ENCODE measurements at places on chromosomes 7 and 10. TPM values are rescaled to one million over a fixed set of nuclear protein-coding genes. Genes with fewer than 3 reads are reported as not detected.

The SORCS1 gene
- total RNA-seq, result not detected

The TAS2R4 gene
- 0.57 TPM for total RNA-seq

The CFAP43 gene
- 0.21 TPM for total RNA-seq

The TAC1 gene
- 0.13 TPM for total RNA-seq

The GPR85 gene
- not detected for total RNA-seq

The GUSB gene
- 47.4 TPM for total RNA-seq

- no peaks in the 10 kb centered on the region for H3K4me1 ChIP-seq
- DNase-seq, result no peak
- no peak overlapping the region for H3K4me3 ChIP-seq
- no peaks in the 10 kb centered on the region for H3K27me3 ChIP-seq
- H3K27ac ChIP-seq, result no peak overlapping the region
Observed at GRCh38 chr10:12839941-12840611, 161.4 kb downstream of the CCDC3 start.

GRCh38 chr10:69741671-69742355 lies 59.9 kb upstream of the COL13A1 start:
- DNase-seq, result no peak
- H3K4me1 ChIP-seq, result no peaks in the 10 kb centered on the region
- no peaks in the 10 kb centered on the region for H3K36me3 ChIP-seq
- H3K27me3 ChIP-seq, result 0 out of 2 replicates have a peak, but pooled peaks cover 6% of the 10 kb centered on the region
- no peak overlapping the region for H3K4me3 ChIP-seq

- H3K36me3 ChIP-seq, result no peaks in the 10 kb centered on the region
- H3K27ac ChIP-seq, result no peak overlapping the region
- H3K27me3 ChIP-seq, result no peaks in the 10 kb centered on the region
- no peaks in the 10 kb centered on the region for H3K4me1 ChIP-seq
- H3K4me3 ChIP-seq, result no peak overlapping the region
Observed at GRCh38 chr10:94150541-94151184, 156.9 kb downstream of the PLCE1 start.

DNA sequence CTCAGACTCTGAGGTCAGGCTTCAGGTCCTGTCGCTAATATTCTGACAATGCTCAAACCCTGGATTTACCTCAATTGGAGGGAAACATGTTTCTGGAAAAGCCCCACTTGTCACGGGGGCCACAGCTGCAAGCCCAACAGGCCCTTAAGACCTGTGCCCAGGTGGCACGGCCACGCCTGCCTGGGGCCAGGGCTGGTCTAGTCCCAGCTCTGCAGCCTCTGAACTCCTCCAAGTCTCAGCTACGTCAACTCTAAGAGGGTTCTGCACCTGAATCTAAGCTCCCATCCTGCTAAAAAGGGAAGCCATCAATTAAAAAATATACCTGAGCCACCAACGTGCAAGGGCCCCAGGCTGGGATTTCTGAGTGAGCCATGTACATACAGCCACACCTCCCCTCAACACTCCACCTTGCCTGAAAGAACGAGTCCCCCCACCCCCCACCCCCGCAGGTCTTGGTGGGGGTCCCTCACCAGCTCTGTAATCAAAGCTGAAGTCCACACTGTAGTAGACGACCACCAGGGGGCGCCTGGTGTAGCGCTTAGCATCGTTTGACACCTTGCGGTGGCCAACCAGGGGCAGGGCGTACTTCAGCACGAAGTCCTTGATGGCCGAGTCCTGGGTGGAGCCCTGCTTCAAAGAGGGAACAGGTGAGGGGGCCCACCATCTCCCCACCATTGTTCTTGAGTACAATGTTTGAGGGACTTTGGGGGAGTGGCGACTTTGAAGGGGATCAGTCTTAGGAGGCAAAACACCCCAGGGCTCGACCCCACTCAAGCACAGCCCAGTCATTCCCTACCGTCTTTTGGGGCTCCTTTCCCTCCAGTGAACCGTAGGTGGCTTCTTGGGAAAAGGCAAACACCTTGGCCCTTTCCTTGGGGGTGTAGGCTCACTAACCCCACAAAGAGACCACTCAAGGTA lies 22.6 kb downstream of the PDIA4 start:
- H3K4me3 ChIP-seq, result no peak overlapping the region
- no peaks in the 10 kb centered on the region for H3K4me1 ChIP-seq
- DNase-seq, result no peak

DNA sequence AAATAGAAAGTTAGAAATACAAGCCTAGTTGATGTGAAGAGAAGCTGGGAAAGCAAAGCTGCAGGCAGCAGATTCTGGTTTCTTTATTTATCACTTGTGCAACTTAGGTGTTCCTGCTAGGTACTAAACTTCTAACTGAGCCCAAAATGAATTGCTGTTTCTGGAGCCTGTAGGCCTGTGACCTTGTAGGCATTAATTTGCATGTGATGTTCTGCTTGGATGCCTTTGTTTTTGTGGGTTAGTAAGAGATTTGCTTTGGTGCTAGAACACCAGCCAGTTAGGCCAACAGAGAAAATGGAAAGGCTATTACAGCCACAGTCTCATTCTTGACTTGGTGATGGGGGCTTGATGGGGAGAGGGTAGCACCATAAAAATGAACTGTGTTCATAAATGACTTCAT lies 370.7 kb downstream of the PPP1R3A start:
- H3K27ac ChIP-seq, result no peak overlapping the region
- no peaks in the 10 kb centered on the region for H3K27me3 ChIP-seq
- no peak for DNase-seq
- H3K36me3 ChIP-seq, result no peaks in the 10 kb centered on the region
- no peak overlapping the region for H3K4me3 ChIP-seq

- no peaks in the 10 kb centered on the region for H3K36me3 ChIP-seq
- no peak for DNase-seq
- peaks cover 3% of the 10 kb centered on the region for H3K27me3 ChIP-seq
- H3K4me3 ChIP-seq, result no peak overlapping the region
- H3K27ac ChIP-seq, result no peak overlapping the region
Observed at GRCh38 chr10:98383869-98384268, 31.1 kb downstream of the PYROXD2 start.

DNA sequence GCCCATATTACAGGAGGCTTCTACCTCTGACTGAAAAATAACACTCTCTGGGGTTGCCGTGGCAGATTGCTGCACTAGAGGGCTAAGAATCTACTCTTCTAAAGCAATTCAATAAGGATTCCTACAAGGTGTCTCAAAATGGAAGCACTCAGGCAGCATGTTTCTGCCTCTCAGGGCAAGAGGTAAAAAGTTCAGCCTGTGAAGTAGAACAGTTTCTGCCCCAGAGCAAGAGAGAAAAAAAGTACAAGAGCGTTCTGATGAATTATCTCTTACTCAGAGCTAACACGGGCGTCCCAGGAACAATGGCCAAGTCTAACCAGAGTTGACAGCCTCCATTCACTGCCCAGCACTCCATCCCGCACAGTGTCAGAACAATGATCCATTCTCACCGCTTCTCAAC lies 71.3 kb upstream of the TES start:
- H3K36me3 ChIP-seq, result no peaks in the 10 kb centered on the region
- H3K27me3 ChIP-seq, result no peaks in the 10 kb centered on the region
- no peak overlapping the region for H3K4me3 ChIP-seq

DNA sequence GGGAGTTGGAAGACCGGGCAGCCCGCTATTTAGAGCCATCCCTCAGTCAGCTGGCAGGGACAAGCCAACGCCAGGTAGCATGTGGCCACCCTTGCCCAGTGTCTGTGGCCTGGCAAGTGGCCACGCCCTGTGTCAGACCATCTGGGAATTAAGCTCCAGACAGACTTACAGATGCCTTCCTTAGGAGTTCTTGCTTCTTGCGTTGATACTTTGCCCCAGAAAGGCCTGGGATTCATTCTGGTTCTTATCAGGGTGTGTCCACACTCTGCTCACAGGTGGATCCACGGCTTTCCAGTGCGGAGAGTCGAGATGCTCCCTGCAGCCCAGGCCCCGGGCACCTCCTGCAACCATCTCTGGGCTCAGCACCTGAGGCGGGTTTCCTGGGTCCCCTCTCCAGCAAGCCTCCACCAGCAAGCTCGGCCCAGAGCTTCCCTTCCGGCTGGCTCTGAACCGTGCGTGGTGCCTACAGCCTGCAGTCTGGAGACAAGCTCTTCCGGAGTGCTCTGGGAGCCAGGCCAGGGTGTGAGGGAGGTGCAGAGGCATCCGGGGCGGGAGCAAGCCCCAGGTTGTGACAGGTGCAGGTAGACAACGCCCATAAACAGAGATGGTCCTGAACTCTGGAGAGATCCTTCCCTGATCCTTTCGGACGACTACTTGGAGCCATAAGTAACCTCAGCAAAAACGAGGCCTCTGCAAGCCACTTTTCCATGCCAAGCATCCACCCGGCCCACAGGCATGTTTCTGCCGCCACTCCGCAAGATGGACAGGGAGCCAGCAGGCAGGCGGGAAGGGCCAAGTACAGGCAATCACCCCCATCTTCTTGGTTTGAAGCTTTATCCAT lies 32.3 kb upstream of the PPIF start:
- no peak overlapping the region for H3K4me3 ChIP-seq
- no peaks in the 10 kb centered on the region for H3K36me3 ChIP-seq
- no peaks in the 10 kb centered on the region for H3K27me3 ChIP-seq
- H3K27ac ChIP-seq, result no peak overlapping the region
- no peak for DNase-seq
- no peaks in the 10 kb centered on the region for H3K4me1 ChIP-seq

DNA sequence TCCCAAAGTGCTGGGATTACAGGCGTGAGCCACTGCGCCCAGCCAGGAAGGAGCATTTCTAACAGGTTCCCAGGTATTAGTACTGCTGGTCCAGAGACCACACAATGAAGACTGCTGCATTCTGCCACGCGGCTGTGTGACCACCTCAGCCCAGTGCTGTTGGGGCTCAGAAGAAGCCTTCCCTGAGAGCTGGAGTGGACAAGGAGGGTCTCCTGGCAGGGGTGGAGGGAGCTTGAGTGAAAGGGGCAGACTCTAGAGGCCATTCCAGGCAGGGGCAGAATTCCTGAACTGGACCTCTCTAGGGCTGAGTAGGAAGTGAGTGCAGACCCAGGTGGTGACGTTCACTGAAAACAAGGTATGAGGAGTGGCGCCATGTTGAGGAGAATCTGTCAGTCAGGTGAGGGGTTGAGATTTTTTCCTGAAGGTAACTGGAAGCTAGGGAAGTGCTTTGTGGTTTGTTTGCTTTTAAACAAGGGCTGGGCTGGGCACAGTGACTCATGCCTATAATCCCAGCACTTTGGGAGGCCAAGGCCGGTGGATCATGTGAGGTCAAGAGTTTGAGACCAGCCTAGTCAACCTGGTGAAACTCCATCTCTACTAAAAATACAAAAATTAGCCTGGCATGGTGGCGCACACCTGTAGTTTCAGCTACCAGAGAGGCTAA lies 67.6 kb downstream of the TACC2 start:
- DNase-seq, result no peak
- H3K4me1 ChIP-seq, result peaks cover 27% of the 10 kb centered on the region
- H3K36me3 ChIP-seq, result no peaks in the 10 kb centered on the region
- no peak overlapping the region for H3K4me3 ChIP-seq
- H3K27ac ChIP-seq, result peak overlapping the region; percentile 6

DNA sequence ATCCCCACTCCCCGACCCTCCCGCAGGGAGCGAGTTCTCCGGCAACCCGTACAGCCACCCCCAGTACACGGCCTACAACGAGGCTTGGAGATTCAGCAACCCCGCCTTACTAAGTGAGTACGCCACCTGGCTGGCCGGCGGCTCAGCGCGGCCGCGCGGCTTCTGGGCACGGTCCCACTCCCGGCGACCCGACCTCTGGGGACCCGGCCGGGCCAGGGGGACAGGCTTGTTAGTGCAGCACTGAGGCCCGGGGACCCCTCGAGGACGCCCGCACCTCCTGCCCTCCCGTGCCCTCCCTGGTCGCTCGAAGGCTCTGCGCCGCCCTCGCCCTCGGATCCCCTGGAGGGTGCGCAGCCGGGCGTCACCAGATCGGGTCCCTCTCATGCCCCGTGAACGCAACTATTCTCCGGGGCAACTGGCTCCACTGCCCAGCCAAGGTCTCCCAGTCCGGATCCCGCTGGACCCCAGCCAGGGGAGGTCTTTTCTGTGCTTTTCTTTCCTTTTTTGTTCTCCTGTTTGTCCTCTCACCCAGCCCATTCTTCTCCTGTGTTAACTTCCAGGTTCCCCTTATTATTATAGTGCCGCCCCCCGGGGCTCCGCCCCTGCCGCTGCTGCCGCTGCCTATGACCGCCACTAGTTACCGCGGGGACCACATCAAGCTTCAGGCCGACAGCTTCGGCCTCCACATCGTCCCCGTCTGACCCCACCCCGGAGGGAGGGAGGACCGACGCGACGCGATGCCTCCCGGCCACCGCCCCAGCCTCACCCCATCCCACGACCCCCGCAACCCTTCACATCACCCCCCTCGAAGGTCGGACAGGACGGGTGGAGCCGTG lies 81.8 kb downstream of the PAX2 start:
- no peak overlapping the region for H3K27ac ChIP-seq
- no peak overlapping the region for H3K4me3 ChIP-seq
- no peak for DNase-seq
- peaks cover 6% of the 10 kb centered on the region for H3K36me3 ChIP-seq

GRCh38 chr7:114269714-114270113 lies 144.9 kb upstream of the FOXP2 start:
- DNase-seq, result no peak
- no peaks in the 10 kb centered on the region for H3K27me3 ChIP-seq
- H3K4me1 ChIP-seq, result no peaks in the 10 kb centered on the region
- H3K27ac ChIP-seq, result no peak overlapping the region
- no peak overlapping the region for H3K4me3 ChIP-seq
- H3K36me3 ChIP-seq, result no peaks in the 10 kb centered on the region

DNA sequence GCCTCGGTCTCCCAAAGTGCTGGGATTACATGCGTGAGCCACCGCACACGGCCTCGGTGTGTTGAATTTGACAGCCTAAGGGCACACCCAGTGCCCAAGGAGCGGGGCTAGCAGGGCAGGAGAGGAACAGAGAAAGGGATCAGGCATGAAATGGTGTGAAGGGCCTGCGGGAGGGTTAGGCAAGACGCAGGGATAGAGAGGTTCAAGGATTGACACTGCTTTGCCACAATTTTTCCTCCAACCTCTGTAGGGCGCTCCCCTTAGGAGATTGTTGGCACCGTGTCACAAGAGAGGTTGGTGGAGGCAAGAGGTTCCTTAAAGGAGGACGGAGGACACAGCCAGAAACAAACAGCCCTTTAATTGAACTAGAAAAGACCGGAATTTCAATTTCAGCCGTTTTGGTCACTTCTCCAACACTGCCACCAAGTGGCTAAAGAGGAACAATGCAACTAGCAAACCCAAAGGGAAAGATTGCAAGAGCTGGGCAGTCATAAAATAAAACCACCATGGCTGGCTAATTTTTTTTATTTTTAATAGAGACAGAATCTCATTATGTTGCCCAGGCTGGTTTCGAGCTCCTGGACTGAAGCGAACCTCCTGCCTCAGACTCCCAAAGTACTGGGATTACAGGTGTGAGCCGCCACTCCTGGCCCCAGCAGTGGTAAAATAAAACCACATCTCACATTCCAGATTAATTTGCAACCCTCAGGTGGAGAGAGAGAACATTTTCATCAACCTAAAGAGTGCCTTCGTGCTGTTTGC lies 6.9 kb upstream of the CREB3L2 start:
- H3K4me1 ChIP-seq, result no peaks in the 10 kb centered on the region
- DNase-seq, result peak; percentile 68
- no peak overlapping the region for H3K27ac ChIP-seq
- no peaks in the 10 kb centered on the region for H3K36me3 ChIP-seq
- no peaks in the 10 kb centered on the region for H3K27me3 ChIP-seq
- H3K4me3 ChIP-seq, result no peak overlapping the region

GRCh38 chr10:14048930-14049613 lies 281.7 kb downstream of the FRMD4A start:
- H3K27ac ChIP-seq, result no peak overlapping the region
- H3K27me3 ChIP-seq, result no peaks in the 10 kb centered on the region
- H3K4me3 ChIP-seq, result no peak overlapping the region
- H3K4me1 ChIP-seq, result no peaks in the 10 kb centered on the region
- DNase-seq, result no peak

GRCh38 chr10:121260377-121260776 lies 337.9 kb downstream of the FGFR2 start:
- H3K27me3 ChIP-seq, result no peaks in the 10 kb centered on the region
- H3K4me3 ChIP-seq, result no peak overlapping the region
- H3K36me3 ChIP-seq, result no peaks in the 10 kb centered on the region
- peak; percentile 1 for DNase-seq
- H3K27ac ChIP-seq, result no peak overlapping the region
- no peaks in the 10 kb centered on the region for H3K4me1 ChIP-seq

Data from Panc1 (cell line).